ENCODE measurements at places on chromosomes 4 and X. TPM values are rescaled to one million over a fixed set of nuclear protein-coding genes. Genes with fewer than 3 reads are reported as not detected.

- H3K27me3 ChIP-seq, result no peaks in the 10 kb centered on the region
- H3K27ac ChIP-seq, result no peak overlapping the region
- no peak for DNase-seq
- H3K4me3 ChIP-seq, result no peak overlapping the region
- H3K4me1 ChIP-seq, result no peaks in the 10 kb centered on the region
Measured at GRCh38 chr4:41236032-41236431, 20.7 kb upstream of the UCHL1 start.

The SPARCL1 gene
- 450 TPM for total RNA-seq

The FRMD7 gene
- total RNA-seq, result not detected

DNA sequence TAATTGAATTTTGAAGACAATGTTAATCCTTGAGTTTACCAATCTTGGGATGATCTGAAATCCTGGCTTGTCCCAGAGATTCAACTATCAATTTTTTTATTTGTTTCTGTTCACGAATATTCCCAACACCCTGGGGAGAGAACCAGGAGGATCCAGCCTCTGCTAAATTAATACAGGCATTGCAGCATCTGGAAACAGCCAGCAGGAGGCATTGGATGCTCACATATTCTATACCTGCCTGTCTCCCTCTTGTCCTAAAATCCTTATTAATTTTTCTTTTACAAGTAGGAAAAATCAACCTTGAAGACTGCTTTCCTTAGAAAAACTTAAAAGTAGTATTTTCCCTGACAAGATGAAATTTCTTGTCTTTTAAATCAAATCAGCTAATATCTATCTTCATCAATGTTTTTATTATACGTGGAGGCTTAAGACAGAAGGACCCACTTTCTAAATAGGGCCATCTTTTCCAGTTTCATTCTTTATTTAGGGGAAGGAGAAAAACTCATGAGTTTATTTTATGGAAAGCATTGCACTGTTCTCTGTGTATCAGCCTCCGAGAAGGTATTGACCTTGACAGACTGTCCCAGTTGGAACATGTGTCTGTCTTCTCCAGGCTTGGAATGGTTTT, 102.4 kb downstream of the CLNK start:
- H3K36me3 ChIP-seq, result no peaks in the 10 kb centered on the region
- no peak overlapping the region for H3K27ac ChIP-seq
- H3K27me3 ChIP-seq, result no peaks in the 10 kb centered on the region
- no peak overlapping the region for H3K4me3 ChIP-seq
- H3K4me1 ChIP-seq, result peaks cover 3% of the 10 kb centered on the region

GRCh38 chr4:53813998-53814397, 222.7 kb upstream of the LNX1 start:
- no peak overlapping the region for H3K4me3 ChIP-seq
- H3K4me1 ChIP-seq, result no peaks in the 10 kb centered on the region
- no peaks in the 10 kb centered on the region for H3K27me3 ChIP-seq
- no peaks in the 10 kb centered on the region for H3K36me3 ChIP-seq
- H3K27ac ChIP-seq, result no peak overlapping the region

GRCh38 chr4:79287718-79288117, 38.1 kb downstream of the NAA11 start:
- H3K36me3 ChIP-seq, result no peaks in the 10 kb centered on the region
- no peak overlapping the region for H3K27ac ChIP-seq
- DNase-seq, result no peak
- H3K4me1 ChIP-seq, result no peaks in the 10 kb centered on the region
- no peak overlapping the region for H3K4me3 ChIP-seq

The FGB gene
- not detected for total RNA-seq

DNA sequence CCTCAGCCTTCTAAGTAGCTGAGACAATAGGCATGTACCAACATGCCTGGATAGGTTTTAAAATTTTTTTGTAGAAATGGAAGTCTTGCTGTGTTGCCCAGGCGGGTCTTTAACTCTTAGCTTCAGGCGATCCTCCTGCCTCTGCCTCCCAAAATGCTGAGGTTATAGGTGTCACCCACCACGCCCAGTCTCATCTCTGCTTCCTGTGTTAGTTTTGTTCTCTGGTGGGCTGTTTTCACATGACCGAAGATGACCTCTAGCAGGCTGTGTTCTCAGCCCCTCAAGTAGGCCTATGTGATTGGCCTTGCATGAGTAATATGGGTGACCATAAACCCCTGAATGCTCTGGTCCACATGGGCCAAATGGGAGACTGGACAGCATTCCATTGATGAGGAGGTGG, 56.8 kb upstream of the MSANTD1 start:
- no peak overlapping the region for H3K27ac ChIP-seq
- no peak for DNase-seq
- H3K27me3 ChIP-seq, result no peaks in the 10 kb centered on the region
- peaks cover 5% of the 10 kb centered on the region for H3K36me3 ChIP-seq

- no peak for DNase-seq
- H3K4me1 ChIP-seq, result no peaks in the 10 kb centered on the region
- no peaks in the 10 kb centered on the region for H3K36me3 ChIP-seq
- no peaks in the 10 kb centered on the region for H3K27me3 ChIP-seq
- no peak overlapping the region for H3K4me3 ChIP-seq
Measured at GRCh38 chrX:49019599-49020249, 17.7 kb upstream of the GRIPAP1 start.

- no peaks in the 10 kb centered on the region for H3K4me1 ChIP-seq
- DNase-seq, result no peak
- no peaks in the 10 kb centered on the region for H3K27me3 ChIP-seq
Measured at GRCh38 chr4:186081202-186081807, 12.3 kb downstream of the TLR3 start.

The SHROOM3 gene
- total RNA-seq, result 20.3 TPM

All from esophagus squamous epithelium (tissue), 5 donors.